ENCODE measurements at places on chromosomes 2 and 18.

- DNase-seq, result no peak
Observed at GRCh38 chr18:3594760-3595368, 144.9 kb downstream of the TGIF1 start.

DNA sequence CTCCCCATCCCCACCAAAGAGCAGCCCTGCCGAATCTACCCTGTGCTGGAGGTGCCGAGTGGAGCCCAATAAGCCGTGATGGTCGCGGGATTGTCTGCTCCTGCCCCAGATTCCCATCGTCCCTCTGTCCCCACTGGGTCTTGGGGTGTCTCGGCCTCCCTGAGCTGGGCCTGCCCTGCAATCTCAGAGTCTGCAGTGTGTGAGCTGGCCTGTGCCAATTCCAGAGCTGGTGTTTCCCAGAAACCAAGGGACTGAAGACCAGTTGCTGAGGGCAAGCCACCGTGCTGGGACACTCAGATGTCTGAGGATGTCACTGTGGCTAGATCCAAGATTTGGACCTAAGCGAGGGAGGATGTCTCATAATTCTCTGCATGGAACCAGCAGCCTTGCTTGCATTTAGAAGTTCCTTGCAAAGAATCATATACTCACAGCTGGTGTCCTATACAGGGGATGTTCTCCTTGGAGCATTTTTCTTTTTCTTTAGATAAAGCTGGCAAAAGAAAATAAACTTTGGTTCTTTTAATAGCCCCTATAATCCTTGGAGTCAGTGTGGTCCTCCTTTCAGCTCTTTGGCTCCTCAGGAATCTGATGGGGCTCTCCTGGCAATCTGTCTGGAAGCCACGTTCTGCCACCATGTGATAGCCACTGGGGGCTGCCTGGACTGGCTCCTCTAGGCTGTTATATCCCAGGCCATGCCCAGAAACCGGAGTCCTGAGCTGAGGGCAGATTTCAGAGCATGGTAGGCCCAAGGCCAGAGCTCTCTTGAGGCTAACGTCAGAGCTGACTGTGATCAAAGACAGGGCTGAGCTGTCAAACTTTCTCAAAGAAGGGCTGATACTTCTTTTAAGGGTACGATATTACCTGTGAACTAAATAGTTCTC is 140.1 kb upstream of the HAAO start:
- DNase-seq, result no peak

DNA sequence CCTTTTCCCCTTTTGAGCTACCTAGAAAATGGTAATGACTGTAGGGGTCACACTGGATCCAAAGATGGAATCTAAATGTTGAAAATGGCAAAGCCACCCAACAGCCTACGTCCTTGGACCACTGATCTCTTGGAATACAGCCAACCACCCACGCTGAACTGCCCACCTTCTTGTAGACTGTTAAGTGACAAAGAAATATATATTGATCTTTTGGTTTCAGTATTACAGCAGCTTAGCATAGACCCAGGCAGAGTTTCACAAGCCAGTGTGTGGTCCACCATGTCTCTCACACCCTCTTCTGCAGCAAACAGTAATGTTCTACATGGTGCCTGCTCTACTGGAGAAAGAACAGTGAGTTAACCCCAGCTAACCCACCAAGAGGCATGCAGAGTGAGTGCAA is 20.2 kb downstream of the CACNB4 start:
- no peak for DNase-seq

DNA sequence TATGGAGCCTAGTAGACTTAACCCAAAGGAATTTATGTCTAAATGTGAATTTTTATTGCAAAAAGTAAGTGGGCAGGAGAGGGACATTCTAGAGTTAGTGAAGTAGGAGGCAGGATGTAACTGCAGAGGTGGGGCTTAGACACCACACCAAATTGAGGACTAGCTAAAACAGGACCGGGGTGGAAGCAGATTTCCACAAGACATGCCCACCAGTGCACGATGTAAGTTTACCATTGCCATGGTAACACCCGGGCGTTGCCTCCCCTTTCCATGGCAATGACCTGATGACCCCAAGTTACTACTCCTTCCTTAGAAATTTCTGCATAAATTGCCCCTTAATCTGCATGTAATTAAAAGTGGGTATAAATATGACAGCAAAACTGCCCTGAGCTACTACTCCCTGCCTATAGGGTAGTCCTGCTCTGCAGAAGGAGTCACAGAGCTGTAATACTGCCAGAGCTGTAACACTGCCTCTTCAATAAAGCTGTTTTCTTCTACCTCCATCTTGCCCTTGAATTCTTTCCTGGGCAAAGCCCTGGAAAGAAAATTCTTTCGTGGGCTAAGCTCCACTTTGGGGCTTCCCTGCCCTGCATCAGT is 509.7 kb downstream of the ERBB4 start:
- DNase-seq, result no peak

DNA sequence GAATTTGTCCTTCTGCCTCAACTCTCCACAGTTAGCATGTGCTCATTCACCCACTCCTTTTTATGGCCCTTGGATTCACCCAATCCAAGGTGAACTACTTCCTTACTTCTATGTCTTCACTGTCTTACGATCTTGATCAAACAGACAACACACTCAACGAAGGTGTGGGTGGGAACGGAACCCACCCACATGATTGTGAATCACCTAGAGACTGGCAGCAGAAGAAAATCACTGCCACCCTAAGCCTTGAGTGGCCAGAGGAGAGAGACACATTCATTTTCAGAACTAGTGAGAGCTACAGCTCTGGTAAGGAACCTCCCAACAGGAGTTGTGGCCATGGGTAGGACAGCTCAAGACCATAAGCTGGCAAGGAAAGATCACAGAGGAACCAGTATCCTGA is 194.3 kb downstream of the PLCL1 start:
- no peak for DNase-seq

DNA sequence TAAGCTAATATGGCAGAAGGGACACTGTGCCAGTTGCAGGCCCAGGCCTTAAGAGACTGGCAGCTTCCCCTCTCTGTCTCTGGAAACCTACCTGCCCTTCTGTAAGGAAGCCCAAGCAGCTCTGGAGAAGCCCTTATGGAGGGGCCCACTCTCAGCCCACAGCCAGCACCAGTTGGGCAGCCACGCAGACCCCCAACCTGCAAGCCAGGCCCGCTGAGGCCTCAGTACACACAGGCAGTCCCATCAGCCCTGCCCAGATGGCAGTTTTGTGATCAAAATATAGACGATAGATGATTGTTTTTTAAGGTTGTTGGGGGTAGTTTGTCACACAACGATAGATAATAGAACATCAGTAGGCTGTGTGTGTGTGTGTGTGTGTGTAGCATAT is 36.8 kb upstream of the ALPP start:
- DNase-seq, result no peak

DNA sequence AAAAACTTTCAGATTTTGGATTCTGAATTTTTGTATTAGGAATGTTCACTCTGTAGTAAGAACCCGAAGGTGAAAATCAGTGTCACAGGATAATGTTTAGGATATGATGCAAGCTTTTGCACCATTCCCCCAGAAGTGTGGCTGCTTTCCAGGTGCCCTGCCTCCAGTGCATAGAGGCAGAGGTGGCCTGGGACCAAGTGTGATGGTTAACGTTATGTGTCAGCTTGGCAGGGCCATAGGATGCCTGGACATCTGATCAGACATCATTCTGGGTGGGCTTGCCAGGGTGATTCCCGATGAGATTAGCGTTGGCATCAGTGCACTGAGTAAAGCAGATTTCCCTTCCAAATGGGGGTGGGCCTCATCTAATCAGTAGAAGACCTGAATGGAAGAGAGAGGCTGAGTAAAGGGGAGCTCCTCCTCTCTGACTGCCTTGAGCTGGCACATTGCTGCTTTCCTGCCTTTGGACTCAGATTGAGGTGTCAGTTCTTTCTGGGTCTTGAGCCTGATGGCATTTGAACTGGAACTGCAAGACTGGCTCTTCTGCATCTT is 177.4 kb upstream of the HS6ST1 start:
- DNase-seq, result no peak

DNA sequence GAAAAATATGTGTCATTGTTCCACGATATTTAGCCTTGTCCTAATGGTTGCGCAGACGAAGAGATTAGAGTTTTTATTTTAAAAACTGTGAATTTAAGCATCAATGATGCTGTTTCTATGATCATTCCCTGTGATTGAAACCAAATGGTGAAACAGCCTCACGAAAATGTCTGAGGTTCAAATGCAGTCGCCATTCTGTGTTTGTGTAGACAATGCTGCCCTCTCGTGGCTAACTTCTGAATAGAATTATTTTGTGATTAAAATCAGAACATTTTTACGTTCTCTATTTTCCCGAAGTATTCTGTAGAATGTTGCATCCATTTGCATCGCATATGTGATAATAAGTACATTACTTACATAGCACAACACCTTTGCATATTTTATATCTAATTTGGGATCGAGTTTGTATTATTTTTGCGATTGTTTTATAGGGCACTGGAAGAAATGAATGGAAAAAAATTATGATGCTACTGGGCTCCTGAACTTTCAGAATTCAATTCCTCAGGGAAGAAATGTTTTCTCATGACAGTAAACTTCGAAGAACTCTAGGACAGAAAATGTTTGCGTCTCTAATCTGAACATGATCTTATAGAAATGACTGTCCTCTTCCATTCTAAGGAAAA is 54.8 kb upstream of the CREB1 start:
- no peak for DNase-seq

DNA sequence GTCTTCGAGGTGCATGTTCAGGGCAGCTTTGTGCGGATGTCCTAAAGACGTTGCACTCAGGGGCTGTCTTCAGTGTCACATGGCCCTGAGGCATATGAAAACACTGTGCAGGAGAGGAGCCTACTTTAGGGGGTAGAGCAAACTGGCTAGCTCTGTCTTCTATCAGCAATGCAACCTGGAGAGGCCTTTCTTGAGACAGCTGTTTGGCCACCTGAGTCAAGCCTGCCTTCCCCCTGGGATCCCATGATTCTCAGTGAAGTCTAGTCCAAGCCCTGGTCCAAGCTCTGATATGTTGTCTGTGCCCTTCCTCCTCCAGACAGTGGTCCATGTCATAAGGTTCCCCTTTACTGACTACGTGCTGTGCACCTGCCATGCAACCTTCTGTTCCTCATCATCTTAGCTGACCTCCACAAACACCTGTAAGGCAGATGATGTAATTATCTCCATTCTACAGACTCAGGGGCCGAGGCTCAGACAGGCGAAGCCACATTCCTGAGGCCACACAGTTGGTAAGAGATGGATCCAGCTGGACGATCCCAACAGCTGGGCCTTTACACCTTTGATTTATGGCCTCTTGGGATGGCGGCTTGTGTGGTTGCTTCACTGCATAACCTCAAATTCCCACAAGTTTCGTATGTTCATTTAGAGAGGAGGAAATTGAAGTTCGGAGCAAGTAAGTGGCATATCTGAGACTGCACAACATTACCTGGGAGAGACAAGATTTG is 109.9 kb downstream of the COPS8 start:
- no peak for DNase-seq

GRCh38 chr2:186918495-186918894 is 69.5 kb upstream of the ZSWIM2 start:
- no peak for DNase-seq

- no peak for DNase-seq
Observed at GRCh38 chr2:5528706-5529105, 163.5 kb upstream of the SOX11 start.

DNA sequence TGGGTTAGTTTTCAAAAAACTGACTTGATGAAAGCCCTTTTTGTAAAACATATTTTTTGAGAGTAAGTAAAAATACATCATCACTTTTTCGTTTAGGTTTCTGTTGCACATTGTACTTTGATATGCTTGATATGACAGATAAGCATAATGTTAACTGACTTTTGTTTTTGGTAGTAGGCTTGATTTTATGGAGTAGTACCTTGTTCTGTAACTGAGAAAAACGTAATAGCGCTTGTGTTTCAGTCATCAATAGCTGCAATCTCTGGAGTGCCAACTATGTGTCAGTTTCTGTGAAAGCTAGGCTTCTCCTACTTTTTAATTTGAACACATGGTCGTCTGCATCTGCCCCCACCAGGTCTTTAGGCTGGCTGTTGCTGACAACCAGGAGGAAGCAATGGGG is 1.3 kb downstream of the LCLAT1 start:
- DNase-seq, result no peak

- DNase-seq, result no peak
Observed at GRCh38 chr2:62036761-62037250, 131.3 kb downstream of the COMMD1 start.

- no peak for DNase-seq
Observed at GRCh38 chr18:22069916-22070315, 99.5 kb upstream of the GATA6 start.

- no peak for DNase-seq
Observed at GRCh38 chr2:96702098-96702785, 37.6 kb downstream of the LMAN2L start.

DNA sequence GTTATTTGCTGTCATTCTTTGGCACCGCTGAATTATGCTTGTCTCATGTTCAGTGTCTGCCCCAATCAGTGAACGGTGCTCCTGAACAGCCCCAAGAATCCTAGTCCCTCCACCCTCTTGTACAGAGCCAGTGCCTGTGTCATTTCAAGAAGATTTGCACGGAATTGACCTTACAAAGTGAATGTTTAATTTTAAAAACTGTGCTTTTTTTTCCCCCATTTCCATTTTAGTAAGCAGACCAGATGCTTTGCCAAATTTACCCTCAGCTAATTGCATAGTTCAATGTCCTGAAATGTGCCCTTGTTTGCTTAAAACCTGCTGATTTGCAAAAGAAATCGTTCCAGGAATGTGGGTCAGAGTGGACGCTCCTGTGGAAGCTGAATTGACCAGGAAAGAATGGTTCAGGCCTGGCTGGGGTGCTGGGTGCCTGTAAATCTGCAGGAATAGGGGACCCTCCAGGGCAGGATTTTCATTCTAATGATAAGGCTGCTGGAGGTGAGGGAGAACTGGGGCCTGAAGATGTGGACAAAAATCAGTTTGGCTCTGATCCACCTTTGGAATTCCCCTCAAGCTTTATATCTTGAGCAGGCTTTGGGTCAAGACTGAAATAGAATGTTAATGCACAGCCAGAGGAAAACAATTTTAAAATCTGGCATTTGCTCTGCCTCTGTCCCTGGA is 20.1 kb downstream of the TMEM17 start:
- no peak for DNase-seq

DNA sequence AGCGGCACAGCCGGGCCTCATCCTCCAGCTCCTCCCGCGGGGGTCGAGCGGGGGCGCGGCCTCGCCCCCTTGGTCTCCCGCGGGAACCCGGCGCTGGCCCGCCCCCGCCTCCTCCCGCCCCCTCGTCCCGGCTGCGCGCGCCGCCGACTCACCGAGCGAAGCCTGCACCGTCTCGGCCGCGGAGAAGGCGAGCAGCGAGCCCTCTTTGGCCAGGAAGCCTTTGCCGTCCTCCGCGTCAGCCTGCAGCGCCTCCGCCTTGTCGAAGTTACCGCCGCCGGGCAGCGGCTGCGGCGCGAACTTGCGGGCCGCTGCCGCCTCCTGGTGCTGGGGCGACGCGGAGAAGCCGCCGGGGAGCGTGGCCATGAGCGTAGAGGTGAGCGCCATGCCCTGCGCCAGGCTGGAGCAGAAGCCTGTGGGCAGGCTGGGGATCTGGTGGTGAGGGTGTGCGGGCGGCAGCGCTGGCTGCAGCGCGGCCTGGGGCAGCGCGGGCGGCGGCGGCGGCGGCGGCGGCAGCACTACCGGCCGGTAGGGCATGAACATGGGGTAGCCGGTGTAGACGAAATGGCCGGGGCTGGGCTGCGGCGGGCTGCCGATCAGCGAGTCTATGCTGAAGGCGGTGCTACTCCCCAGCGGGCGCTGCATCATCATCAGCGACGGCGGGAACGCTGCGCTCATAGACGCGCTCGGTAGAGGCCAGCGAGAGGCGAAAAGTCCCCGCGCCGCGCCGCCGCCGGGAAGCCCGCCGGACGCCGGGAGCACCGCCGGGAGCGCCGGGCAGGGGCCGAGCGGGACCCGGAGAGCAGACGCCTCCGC is 683 bp downstream of the GBX2 start:
- DNase-seq, result no peak
